OCI-M1 (cell line): ENCODE measurements at places on chromosomes 11 and 22.

- DNase-seq = no peak
These were observed 386.9 kb upstream of the FAT3 start for GRCh38 chr11:91837411-91838330.

- DNase-seq = peak; percentile 96
These were observed 12.0 kb downstream of the STX3 start for GRCh38 chr11:59767225-59767611.

GRCh38 chr11:63592975-63593395 lies 21.2 kb downstream of the PLAAT3 start:
- DNase-seq = peak; percentile 30

- no peak for DNase-seq
These were observed 11.6 kb downstream of the CRY2 start for GRCh38 chr11:45858751-45859398.

GRCh38 chr22:39943337-39943736 lies 16.9 kb upstream of the TMA7B start:
- no peak for DNase-seq

DNA sequence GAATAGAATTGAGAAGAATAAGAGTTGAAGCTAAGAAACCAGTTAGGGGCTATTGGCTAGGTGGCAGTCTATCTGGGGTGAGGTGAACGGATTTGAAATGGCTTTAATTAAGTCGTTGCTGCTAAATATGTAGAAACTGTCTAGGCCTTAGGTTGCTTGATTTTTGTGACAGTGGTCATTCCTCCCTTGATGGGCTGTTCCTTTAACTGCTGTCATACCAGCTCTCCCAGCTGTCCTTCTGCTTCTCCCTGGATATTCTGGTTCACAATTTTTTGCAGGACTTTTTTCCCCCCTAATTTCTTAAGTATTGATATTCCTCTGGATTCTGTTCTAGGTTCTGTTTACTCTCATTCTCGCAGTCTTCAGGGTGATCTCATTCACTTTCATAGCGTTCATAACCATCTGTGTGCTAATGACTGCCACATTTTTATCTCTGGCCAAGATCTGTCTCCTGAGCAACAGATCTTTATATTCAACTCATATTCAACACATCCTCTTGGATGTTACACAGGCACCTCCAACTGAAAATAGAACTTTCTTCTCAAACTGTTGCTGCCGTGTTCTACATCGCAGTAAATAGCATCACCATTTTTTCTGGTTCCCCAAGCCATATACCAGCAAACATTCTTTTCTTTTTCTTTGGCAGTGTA lies 134.1 kb downstream of the UVRAG start:
- DNase-seq = no peak

- DNase-seq = no peak
These were observed 718.6 kb downstream of the METTL15 start for GRCh38 chr11:28826807-28827206.

- no peak for DNase-seq
These were observed 113.0 kb downstream of the CCDC81 start for GRCh38 chr11:86487671-86488070.

DNA sequence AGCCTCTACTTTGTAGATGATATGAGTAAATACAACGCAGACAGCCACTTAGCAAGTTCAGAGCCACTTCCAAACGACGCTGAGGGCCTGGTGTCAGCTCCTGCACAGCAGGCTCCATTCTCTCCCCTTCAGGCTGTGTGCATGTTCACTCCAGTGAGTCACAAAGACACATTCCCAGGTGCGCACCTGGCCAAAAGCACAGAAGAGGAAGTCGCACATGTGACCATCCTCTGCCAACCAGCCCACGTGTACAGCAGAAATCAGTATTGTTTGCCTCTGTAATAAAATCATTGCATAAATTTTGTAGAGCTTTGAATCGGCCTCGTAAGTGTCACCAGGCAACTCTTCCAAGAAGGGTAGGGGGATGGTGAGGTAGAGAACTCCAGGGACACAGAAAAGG lies 19.5 kb upstream of the TPH1 start:
- DNase-seq = no peak

- no peak for DNase-seq
These were observed 21.2 kb upstream of the GRAMD1B start for GRCh38 chr11:123408619-123409455.

DNA sequence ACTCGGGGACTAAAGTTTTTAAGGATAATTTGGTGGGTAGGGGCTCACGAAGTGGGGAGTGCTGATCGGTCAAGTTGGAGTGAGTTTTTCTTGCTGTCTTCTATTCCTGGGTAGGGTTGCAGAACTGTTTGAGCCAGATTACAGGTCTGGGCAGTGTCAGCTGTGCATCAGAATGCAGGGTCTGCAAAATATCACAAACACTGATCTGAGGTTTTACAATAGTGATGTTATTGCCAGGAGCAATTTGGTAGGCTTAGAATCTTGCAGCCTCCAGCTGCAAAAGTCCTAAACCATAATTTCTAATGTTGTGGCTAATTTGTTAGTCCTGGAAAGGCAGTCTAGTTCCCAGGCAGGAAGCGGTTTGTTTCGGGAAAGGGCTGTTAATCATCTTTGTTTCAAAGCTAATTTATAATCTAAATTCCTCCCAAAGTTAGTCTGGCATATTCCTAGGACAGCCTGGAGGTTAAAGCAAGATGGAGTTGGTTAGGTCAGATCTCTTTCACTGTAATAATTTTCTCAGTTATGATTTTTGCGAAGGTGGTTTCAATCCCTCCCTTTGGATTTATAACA lies 39.7 kb upstream of the CALCA start:
- DNase-seq = no peak
